ENCODE measurements at places on chromosomes 11 and 22.
A peak's percentile ranks its signal among the peaks of the same experiment; 100 is the strongest.

DNA sequence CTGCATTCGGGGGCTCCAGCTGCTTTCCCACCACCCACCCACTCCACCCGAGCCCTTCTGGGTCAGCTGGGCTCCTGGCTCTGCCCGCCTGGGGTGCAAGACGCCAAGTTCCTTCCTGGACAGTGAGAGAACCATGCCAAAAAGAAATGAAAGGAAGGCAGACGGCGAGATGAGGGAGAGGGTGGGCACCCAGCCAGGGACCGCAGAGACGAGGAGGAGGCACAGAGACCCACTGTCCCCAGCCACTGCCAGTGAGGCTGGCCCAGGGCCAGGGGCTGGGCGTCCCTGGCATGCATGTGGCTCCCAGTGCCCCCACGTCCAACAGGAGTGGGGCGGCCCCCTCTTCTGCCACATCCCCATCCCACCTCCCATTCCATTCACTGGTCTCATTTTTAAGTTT, 10.8 kb upstream of the CD81 start:
- no peak for DNase-seq

GRCh38 chr11:6353367-6353987, 33.2 kb upstream of the CAVIN3 start:
- peak; percentile 45 for DNase-seq

DNA sequence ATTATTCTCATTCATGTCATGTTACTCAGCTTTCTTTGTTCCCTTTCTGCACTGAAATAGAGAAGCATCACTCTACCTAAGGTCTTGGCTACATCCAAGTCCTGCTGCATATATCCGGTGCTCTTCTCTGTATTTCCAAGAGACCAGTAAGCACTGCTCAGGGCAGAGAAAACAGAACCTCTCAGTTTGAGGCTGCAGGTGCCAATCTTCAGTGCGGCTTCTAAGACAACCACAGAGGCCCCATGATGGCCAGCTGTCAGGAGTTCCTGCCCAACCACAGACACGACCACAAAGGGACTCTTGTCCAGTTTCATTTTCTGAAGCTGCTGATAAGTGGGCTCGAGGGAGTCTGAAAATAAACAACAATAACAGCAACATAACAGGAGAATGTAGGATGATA, 378.4 kb upstream of the PITPNB start:
- DNase-seq = no peak

DNA sequence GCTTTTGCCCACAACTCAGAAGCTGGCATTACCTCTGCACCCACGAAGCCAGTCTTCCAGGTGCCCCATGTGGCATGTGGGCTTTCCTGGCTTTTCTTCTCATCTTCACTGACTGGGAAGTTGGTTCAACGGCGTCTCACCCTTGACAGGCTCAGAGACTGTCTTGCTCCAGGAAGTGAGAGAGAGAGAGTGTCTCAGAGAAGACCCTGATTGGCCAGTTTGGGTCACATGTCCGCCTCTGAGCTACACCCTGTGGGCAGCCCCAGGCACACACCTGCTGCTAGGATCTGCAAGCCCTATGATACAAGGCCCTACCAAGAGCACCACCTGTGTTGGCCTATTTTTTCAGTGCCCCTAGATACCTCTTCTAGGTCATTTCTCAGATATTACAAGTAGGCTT, 39.0 kb downstream of the RTL6 start:
- no peak for DNase-seq
